ENCODE measurements at places on chromosomes 7 and 10.

GRCh38 chr10:35328404-35329037 is 7.8 kb upstream of the CCNY start:
- DNase-seq: no peak

GRCh38 chr7:94301024-94301586 is 93.6 kb upstream of the COL1A2 start:
- DNase-seq: no peak

DNA sequence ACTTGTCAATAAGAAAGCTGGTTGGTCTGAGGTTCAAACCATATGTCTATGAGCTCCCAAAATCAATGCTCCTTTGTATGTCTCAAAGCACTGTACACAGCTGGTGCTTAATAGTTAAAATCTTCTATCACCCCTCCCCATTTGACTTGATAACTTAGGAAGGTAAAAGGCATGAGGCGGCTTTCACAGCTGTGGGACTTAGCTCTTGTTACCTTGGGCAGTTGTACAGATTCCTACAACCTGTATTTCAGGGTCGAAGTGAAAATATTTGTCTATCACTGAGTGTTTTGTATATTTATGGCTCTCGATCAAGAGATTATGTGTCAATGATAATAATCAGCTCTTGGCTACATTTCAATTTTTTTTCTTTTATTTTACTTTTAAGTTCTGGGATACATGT is 992 bp upstream of the KIFBP start:
- DNase-seq: no peak

GRCh38 chr7:150420242-150420641 is 30.2 kb upstream of the GIMAP8 start:
- no peak for DNase-seq

DNA sequence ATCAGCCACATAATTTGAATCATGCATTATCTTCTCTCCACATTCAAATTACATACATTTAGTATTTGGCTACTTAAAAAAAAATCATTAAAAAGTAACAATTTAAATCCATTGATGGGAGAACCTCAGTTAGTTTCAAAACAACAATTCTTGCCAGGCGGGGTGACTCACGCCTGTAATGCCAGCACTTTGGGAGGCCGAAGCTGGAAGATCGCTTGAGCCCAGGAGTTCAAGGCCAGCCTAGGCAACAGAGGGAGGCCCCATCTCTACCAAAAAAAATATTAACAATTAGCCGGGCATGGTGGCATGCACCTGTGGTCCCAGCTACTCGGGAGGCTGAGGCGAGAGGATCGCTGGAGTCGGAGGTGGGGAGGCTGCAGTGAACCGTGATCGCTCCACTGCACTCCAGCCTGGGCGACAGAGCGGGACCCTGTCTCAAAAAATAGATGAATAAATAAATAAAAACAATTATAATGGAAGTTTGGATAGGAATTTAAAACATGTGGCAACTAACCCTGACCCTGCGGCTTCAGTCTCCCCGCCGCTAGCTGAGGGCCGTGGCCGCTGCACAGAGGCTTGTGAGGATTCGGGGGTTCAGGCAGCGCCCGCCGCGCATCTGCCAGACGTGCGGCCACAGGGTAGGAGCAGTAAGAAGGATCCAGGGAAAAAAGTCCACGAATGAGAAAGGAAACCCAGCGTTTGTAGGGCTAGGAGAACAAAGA is 1.1 kb upstream of the CSGALNACT2 start:
- no peak for DNase-seq

GRCh38 chr10:121459622-121460453 is 138.4 kb downstream of the FGFR2 start:
- no peak for DNase-seq

GRCh38 chr10:35631404-35631803 is 10.7 kb downstream of the FZD8 start:
- no peak for DNase-seq

DNA sequence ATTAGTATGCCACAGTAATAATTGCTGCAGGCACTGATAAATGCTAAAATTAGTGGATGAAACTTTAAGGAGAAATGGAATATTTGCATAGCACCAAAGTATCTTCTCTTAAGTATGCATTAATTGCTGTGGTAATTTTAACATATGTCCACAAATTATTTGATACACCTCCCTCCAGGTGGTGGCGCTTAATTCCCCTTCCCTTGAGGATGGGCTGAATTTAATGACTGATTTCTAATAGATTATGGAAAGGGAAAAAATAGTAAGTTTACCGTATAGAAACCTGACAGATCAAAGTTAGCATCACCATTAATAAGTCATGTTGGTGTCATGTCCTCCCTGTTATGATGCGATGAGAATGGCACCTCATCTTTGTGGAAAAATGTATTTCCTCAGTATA is 519.2 kb downstream of the TFEC start:
- no peak for DNase-seq

- no peak for DNase-seq
Measured at GRCh38 chr7:102834999-102835398, 77.8 kb upstream of the LRRC17 start.

DNA sequence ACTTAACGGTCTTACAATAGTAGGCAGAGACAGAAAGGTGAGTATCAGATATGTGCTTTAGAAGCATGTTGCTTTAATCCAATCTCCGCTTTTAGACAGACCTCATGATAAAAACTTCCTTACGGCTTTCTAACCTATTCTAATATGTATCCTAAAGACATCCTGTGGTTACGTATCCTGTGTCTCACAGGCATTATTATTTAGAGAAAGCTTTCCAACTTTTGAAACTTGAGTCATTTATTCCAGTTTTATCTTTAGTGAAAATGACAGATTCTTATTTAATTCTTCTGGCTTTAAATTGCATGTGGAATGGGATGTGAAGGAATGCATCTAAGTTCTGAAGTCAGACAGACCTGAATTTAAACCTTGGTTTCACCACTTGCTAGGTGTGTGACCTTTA is 118.9 kb downstream of the OTUD1 start:
- no peak for DNase-seq

DNA sequence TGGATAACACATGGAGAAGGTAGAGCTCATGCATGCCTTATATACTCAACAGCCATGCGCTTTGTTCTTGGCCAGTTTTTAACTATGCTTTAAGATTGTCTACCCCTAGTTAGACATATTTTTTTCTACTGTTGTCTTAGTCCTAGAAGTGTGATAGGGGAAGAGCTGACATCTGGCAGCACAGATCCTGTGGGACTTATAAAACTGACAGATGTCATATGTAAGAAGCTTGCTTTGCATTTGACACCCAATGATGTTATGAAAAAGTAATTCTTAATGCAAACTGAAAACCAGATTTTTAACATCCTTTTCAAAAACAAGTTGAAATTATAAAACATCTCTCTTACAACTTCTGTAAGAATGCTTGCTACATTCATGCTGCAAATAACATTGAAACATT is 715.9 kb upstream of the LRRN3 start:
- DNase-seq: no peak

DNA sequence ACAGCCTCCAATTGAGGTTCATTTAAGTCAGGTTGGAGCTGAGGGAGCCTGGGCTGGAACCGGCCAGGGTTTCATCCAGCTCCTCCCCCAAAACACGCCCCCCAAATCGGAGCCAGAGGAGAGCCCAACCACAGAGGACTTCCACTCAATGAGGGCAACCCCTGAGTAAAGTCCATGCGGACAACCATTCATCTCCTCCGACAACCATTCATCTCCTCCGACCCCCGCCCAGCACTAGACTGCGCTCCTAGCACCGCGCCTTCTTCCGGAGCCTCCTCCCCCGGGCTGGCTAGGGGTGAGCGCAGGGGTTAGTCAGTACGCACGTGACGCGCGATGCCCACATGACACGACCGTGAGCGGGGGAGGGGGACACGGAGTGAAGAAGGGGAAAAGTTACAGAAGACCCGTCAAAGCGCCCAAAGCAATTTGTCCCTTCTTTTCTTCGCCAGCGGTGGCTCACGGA is 1.4 kb downstream of the MAGI2 start:
- DNase-seq: peak; percentile 19

DNA sequence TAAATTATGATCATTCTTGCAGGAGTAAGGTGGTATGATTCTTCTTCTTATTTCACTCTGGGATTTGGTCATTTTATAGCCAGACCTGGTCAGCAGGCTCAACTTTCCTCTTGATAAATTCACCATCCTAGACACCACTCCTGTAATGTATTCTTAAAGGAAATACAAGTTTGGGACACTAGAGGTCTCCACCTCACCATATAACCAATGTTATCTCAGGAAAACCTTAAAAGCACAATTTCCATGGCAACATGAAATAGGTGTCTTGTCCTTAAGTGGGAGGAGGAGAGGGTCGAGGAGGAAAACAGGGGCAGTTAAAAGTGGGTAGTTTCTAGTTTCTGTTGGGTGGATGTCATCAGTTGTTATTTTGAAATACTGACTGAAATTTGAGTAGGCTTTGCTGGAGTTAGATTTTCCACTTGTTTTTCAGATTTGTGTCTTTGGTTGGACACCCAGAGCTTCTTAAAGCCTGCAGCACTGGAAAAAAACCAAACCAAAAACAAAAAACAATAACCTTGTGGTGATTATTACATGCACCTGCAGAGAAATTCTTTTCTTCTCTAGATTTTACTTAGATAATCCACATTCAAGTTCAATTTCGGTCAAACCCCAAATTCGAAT is 163.1 kb downstream of the PRKCQ start:
- DNase-seq: peak; percentile 1

GRCh38 chr7:77747718-77748117 is 50.5 kb downstream of the TMEM60 start:
- DNase-seq: no peak

- no peak for DNase-seq
Measured at GRCh38 chr7:155778349-155778748, 33.9 kb downstream of the SHH start.

DNA sequence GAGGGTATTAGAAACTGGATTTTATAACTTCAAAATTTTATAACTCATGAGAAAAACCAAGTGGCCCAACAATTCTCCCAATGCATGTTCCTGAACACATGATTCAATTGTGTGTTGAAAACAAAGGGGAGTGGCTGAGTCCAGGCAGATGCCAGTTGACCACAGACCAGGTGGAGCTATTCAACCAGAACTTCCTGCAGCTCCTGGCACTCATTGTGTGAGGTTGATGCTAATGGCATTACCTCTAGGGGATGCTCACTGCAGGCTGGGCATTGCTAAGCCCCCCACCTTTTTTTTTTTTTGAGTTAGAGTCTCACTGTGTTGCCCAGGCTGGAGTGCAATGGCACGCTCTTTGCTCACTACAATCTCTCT is 20.3 kb downstream of the MYOF start:
- peak; percentile 57 for DNase-seq

GRCh38 chr7:41508755-41509154 is 194.1 kb downstream of the INHBA start:
- no peak for DNase-seq

DNA sequence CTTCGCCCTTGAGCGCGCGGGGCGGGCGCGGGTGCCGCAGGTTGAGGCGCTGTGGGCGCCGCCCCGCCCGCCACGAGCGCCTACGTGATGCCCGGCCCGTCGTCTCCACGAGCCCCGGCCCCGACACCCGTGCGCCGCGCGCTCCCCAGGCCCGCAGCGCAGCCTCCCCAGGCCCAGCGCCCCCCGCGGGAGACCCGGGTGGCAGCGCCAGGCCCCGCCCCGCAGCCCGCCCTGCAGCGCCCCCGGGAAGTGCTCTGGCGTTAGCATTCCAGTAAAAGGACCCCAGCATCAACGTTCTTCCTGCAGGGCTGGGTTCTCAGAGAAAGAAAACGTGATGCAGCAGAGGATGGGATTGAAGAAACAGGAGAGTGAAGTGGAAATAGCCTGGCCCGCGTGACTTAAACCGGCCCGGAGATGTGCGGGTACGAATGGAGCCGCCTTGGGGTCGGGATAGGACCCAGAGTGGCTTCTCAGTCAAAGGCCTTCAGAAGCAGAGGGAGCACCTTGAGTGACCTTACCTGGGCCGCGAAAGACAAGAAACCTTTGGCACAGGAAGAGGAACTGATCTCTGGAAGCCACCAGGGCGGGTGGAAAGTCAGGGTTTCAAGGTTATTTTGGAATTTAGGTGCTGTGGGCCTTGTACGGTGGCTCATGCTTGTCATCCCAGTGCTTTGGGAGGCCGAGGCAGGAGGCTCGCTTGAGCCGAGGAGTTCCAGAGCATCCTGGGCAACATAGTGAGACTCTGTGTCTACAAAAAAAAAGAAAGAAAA is 1.8 kb downstream of the PFKP start:
- DNase-seq: no peak

DNA sequence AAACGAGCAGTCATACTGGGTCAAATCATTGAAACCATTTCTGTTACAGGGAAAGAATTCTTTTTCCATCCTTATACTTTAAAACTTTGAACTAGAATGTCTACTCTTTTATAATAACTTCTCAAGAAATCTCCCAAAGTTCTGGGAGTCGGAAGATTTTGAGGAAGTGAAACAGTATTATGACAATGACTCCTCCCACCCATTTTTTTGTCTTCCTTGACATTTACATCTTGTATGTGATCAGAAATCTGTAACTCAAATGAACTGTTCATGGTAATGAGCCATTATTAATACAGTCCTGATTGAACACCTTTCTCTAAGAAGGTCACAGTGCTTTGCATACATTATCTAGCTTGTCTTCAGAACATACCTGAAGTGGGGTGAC is 227.4 kb downstream of the CELF2 start:
- DNase-seq: no peak

GRCh38 chr7:79009647-79010046 is 443.8 kb downstream of the MAGI2 start:
- no peak for DNase-seq

DNA sequence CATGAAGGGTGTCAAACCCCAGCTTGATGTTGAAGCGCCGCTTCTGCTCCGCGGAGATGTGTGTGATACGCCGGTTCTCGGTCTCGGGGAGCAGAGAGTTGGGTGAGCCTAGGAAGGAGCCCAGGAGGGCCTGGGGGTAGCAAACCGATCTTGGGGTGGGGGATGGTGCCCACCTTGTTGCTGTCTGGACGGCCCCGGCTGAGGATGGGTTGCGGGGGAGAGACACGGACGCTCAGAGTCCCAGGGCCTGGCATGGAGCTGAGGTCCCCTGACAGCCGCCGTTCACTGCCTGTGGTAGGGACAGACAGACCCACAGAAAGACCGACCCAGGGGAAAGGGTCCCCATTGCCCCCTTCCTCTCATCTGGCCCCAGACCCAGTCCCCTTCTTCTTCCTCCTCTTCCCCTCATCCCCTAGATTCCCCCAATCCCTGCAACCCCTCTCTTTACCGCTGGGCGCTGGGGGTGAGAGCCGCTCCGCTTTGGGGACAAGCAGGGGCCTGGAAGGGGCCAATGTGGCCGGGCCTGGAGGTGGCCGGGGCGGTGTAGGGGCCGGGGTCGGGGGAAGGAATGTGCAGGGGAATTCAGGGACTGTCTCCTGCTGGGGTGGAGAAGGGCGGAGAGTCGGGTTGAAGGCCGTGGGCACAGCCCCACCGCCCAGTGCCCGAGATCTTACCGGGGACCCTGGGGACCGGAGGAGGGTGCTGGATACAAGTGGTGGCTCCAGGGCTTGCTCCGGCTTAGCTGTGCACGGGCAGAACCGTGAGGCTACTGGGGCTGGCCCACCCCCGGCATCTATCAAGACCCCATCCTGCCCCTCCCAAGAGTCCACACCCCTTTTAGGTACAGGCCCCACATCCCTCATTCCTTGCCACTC is 18.0 kb upstream of the TBL2 start:
- DNase-seq: no peak

DNA sequence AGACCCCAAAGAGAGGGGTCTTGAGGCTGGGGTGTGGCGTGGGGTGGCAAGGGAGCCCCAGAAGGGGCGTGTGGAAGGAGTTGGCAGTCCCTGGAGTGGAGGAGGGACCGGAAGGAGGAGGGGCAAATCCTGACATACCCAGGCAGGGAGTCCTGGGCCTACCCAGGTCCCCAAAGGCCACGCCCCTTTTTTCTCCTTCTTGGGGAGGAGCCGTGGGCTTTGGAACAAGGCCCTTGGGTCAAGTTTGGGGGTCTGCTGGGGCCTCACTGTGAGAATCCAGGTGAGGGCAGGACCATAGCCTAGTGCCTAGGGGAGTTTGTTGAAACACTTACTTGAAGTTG is 1.2 kb upstream of the SMARCD3 start:
- DNase-seq: peak; percentile 11

Data from NCI-H526 treated with DMSO at 0.1 percent for 48 hours (cell line).